ENCODE measurements at places on chromosomes 1 and 21.

DNA sequence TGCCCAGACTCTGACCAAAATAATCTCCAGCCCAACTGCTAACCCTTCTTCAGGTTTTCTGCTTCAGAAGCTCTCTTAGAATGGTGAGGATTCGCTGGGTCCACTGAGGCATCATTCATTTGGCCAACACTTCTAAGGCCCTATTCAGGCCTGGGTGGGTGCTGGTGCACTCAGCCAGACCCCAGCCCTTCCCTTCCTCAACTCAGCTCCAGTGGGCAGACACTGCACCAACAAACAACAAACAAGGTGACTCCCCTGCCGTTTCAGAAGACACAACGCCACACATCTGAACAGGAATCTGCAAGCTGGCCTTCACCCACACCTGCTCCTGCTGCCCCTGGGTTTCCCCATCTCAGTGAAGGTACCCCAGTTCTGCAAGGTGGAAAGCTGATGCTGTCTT lies 6.0 kb downstream of the HEYL start:
- no peak for DNase-seq

DNA sequence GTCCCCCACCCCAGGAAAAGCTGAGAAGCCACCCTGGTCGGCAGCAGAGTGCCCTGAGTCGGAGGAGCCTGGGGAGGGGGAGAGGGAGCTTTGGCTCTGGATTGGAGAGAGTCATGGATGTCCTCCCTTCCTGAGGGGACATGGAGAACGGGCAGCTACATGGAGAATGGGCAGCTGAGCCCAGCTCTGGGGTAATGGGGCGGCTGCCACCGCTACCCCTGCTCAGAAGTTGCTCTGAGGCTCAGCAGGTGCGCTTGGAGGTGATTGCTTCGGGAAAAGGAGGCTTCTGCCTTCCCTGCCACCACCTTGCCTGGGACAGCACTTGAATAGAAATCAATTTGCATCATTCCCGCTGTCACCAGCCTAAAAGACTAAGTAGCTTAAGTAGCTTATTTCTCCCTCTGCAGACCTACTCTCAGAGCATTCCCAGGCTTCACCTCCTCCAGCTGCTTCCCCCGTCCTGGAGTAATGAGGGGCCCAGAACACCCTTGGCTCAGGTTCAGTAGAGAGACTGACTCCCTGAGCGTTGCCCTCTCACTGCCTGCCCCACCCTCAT lies 8.3 kb downstream of the DISP3 start:
- no peak for DNase-seq

GRCh38 chr1:104195395-104195794 lies 445.7 kb downstream of the AMY1C start:
- DNase-seq, result peak; percentile 7

- DNase-seq, result no peak
Observed at GRCh38 chr1:121522061-121522759, 337.4 kb downstream of the SRGAP2C start.

GRCh38 chr1:160437432-160438316 lies 37.3 kb downstream of the VANGL2 start:
- DNase-seq, result no peak

GRCh38 chr1:209368864-209369598 lies 214.5 kb upstream of the CAMK1G start:
- DNase-seq, result peak; percentile 96

GRCh38 chr1:112237983-112238545 lies 157.9 kb upstream of the CTTNBP2NL start:
- no peak for DNase-seq

- DNase-seq, result no peak
Observed at GRCh38 chr1:41322835-41323234, 38.4 kb upstream of the FOXO6 start.

GRCh38 chr1:83800066-83800465 lies 198.9 kb downstream of the TTLL7 start:
- no peak for DNase-seq

DNA sequence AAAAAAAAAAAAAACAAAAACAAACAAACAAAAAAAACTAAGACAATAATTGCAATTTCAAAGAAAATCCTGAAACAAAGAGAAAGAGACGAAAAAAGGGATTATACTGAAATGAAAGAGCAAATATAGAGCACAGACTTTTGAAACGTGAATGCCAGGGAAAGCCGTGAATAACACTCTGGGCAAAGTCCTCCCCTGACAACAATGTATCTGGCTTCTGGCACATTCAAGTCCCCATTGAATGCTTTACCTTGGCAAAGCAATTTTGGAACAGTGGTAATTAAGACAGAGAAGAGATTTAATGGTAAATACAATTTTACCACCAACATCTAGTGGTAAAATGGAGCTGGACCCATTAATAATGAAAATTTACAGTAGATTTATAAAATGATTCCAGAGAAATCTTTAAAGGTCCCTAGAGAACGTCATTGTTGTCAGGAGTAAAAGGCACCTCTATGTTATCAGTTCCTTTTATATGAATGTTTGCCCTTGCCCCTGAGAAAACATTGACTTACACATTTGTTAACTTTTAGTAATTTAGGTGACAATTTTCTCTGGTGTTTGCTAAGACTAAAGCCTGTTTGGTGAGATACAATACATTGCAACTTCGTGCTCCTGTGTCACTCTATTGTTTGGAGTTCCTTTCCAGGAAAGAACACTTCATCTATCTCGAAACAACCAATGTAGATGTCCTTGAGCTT lies 89.7 kb downstream of the GREM2 start:
- no peak for DNase-seq

GRCh38 chr1:41521766-41522165 lies 37.3 kb upstream of the EDN2 start:
- DNase-seq, result no peak

DNA sequence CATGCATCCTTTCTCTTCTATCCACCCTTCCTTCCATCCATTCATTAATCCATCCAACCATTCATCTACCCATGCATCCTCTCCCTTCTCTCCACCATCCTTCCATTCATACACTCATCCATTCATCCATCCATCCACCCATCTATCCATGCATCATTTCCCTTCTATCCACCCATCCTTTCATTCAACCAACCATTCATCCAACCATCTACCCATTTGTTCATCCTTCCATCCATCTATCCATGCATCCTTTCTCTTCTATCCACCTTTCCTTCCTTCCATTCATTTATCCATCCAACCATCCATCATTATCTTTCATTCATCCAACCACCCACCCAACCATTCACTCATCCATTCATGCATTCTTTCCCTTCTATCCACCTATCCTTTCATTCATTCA lies 188.4 kb downstream of the NPHP4 start:
- DNase-seq, result no peak

DNA sequence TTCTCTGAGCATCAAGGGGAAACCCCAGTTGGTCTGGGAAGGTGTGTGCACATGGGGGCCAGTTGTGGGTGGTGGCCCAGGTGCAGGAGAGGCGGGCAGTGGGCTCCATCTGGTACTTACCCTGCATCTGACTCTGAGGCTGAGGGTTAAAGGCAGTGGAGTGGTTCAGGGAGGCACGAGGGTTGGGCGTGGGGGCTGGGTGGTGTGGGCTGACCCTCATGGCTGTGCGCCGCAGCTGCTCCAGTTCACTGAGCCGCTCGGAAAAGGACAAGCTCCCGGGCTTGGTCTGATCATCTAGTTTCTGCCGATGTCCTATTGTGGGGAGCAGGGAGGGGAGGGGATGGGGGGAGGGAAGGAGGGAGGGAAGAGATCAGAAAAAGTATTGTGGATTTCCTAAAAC lies 165.5 kb downstream of the CLIC6 start:
- DNase-seq, result no peak

GRCh38 chr1:225748529-225748928 lies 29.1 kb upstream of the SRP9 start:
- DNase-seq, result no peak

DNA sequence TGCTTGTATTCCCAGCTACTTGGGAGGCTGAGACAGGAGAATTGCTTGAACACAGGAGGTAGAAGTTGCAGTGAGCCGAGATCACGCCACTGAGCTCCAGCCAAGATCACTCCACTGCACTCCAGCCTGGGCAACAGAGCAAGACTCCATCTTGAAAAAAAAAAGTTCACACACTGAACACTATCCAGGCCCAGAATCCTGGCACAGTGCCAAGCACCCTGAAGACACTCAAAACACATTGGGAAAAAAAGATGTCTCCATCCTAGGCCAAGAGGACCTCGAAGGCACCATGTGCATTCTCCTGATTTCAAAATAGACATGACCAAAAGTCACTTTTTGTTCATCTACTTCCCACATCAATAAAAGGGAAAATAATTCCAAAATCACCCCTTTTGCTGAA lies 38.7 kb downstream of the SLC9A1 start:
- no peak for DNase-seq

DNA sequence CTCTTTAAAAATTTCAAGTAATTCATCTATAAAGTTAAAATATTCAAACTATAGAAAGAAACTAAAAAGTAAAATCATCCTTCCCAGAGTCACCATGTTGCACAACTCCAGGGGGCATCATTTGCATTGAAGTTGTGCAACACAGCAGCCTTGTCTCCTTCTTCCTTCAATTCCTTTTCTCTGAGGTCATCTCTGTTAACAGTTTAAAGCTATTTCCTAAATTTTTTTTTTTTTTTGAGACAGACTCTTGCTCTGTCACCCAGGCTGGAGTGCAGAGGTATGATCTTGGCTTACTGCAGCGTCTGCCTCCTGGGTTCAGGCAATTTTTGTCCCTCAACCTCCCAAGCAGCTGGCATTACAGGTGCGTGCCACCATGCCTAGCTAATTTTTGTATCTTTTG lies 7.1 kb downstream of the RHBG start:
- peak; percentile 17 for DNase-seq

- no peak for DNase-seq
Observed at GRCh38 chr21:14259747-14260146, 43.8 kb downstream of the RBM11 start.

DNA sequence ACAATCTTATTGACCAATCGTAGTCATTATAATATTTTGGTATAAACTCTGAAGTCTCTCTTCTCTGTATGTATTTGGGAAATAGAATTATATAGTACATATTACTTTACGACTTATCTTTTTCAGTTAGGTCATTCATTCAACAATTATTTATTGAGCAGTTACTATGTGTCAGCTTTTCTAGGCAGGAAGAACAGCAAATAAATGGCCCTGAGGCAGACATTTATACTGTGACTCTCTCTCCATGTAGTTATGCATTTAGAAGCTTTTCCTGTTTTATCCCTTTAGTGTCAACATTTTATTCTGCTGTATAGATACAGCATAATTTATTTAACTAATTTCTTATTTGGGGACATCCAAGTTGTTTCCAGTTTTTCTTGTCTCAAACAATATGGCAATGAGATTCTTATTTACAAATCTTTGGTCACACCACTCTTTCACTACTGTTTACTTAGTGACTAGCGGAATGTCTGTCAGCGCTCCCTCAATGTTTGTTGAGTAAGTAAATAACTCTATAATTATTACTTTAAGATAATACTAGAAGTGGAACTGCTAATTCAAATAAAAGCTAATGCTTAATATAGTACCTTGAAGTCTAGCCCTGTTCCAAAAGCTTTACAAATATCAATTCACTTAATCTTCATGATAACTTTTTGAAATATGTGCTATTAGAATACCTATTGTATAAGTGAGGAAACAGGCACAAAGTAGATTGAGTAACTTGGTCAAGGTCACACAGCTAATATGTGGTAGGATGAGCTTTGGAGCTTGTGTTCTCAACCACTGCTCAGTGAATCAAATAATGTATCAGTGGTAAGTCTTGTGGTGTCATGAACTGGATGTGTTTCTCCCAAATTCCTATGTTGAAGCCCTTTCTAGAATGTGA lies 465.6 kb downstream of the SIPA1L2 start:
- DNase-seq, result no peak

- peak; percentile 17 for DNase-seq
Observed at GRCh38 chr1:31576743-31577455, 584 bp downstream of the TINAGL1 start.

DNA sequence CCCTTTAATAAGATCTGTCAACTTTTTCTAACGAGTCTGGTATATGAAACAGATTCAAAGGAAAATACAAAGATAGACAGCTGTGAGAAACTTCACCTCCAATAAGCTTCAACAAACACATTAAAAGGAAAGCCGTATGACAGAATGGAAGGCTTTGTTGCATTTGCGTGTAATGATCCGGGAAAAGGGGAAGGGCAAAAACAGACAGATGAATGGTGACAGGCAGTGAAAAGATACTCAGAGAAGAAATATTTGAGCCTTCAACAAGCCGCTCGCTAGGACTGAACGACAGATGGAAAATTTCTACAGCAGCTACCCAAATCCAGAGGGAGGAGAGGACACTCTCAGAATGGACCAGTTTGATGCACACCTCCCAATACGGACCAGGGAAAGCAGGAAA lies 14.9 kb downstream of the COPA start:
- no peak for DNase-seq

GRCh38 chr21:39196310-39196709 lies 13.1 kb upstream of the PSMG1 start:
- DNase-seq, result no peak

DNA sequence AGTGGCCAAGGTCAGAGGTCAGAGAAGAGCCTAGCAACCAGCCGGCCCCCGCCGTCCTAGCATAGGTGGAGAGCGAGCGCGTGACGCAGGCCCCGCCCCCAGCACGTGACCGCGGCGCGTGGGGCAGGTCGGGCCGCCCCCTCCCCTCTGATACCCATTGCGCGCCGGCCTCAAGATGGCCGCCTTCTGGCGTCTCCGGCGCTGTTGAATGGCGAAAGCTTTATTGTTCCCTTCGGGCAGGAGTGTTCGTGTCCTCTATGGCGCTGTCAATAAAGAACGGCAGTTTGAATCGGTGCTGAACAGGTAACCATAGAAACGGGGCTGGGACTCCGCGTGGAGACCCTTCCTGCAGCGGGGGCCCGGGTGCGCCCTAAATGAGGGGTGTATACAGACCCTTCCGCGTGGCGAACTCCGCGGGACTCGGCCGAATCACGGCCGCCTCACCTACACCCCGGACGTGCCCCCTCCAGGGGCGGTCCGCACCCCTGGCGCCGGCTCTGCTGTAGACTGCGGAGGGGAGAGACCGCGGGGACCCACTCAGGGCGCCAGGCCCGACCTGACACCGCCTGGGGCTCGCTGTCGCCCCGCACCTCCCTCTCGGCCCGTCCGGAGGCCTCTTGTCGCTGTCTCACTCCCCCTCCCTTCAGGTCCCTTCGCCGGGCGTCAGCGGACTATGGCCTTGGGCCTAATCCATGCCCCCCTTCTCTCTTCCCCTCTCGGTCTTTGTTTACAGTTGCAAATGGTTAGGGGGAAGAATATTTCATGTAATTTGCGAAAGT lies at the start of gene ZBTB40:
Gene ZBTB40 (plus strand): TSS at position 150 of the 779 bp plus-strand sequence. CDS start 38,098 bp downstream, outside the sequence.
- peak; percentile 93 for DNase-seq

DNA sequence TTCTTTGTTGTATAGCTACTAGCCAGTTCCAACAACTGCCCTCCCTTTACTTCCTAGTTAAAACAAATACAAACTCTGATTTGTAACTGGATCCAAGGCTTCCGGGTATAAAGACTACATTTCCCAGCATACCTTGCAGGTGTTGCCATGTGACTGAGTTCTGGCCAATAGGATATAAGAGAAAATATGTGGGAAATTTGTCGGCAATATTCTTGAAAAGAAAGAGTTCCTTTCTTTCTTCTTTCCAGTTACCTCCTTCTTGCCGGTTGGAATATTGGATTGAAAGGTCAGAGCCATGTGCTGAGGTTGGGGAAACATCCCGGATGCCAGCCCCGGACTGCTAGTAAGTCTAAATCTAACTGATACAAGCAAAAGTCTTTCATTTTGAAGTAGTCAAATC lies 23.0 kb upstream of the ZBTB40 start:
- peak; percentile 48 for DNase-seq

Measured in foreskin keratinocyte (primary cell).